ENCODE measurements at places on chromosomes 1 and 21.
A peak's percentile ranks its signal among the peaks of the same experiment; 100 is the strongest.

- DNase-seq = peak; percentile 83
These were observed 203.0 kb downstream of the TOMM20 start for GRCh38 chr1:234925440-234926263.

DNA sequence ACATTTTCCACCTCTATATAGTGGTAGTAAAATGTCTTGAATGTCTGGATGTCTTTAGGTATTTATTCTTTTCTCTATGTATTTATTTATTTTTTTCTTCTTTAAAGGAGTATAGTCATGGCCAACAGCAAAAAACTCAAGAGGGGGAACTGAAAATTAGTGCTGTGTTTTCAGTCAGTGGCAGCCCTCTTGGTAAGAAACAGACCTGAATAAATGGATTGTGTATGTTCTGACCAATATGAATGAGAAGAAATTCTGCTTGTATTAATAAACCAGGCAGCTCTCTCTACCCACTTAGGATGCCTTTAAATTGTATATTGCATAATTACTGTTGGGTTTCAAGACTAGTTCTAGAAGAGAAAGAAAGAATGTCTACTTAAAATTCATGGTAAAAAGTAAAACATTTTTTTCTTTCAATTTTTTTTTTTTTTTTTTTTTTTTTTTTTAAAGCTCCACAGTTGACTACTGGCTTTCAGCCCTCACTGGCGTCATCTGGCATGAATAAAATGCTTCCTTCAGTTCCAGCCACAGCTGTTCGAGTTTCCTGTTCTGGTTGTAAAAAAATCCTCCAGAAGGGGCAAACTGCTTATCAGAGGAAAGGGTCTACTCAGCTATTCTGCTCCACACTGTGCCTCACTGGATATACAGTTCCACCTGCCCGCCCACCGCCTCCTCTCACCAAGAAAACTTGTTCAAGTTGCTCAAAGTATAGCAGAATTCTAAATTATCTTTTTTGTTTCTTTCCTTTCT, 101.6 kb downstream of the ZMYM4 start:
- DNase-seq = no peak

DNA sequence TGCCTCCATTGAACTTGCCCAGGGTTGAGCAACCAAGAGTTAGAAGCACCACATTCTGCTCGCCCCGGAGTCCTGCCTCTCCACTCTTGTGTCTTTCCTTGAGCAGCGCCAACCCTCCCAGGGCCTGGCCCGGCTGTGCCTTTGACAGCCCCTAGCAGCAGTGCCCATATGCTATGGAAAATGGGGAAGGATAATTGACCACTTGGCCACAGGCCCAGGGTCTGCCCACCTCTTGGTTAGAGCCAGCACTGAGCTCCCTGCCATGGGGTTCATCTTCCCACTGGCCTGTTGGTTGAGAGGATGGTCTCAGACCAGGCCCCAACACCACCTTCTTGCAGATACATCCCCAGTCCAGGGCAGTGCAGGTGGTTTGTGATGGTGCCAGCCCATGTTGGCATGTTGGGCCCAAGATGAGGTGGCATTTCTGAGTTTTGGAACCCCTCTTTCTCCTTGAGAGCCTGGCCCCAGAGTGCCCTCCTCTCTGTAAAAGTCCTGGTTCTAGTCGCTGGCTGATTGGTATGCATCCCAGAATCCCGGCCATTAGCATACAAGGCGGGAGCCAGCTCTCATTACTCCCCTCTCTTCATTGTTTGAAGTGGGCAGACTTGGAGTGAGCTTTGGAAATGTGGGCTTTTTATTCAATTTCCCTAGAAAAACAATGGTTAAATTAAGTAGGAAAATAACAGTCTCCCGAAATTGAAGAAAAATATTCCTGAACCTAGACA, 7.6 kb downstream of the ARHGEF10L start:
- no peak for DNase-seq

DNA sequence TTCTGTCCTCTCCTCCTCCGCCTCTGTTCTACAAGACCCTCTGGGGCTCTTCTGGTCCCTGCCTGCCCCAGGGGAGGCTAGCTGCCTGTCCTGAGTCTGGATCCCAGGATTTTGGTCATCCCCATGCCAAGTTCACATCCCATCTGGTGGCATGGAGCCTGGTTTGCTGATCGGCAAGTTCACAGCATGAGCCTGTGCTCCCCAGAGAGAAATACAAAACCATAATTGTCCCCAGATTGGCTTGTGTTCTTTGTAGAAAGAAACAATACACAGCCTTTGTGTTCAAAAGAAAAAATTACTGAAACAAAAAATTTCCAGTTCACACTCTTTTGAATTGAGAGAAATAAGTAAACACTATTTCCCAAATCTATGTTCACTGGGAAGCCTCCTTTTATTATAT, 149.4 kb upstream of the ZC3H12A start:
- no peak for DNase-seq

DNA sequence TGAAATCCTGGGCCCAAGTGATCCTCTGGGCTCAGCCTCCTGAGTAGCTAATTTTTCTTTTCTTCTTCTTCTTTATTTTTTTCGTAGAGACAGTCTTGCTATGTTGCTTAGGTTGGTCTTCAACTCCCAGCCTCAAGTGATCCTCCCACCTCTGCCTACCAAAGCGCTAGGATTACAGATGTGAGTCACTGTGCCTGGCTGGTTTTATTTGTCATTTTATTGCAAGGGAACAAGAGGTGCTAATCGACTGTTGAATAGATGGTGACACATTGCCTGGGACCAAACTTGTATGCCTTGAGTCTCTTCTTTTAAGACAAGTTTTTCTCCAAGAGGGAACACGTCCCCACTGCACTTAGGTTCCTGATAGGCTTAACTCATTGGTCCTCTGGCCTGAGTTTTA, 20.0 kb upstream of the KLHDC8A start:
- DNase-seq = no peak

GRCh38 chr1:85575363-85575995, 5.1 kb upstream of the CCN1 start:
- no peak for DNase-seq

- DNase-seq = no peak
These were observed 24.8 kb downstream of the RAB4A start for GRCh38 chr1:229295745-229296144.

GRCh38 chr1:79737193-79737592, 730.7 kb upstream of the ADGRL4 start:
- no peak for DNase-seq

GRCh38 chr1:94017155-94017829, 103.7 kb downstream of the ABCA4 start:
- no peak for DNase-seq

DNA sequence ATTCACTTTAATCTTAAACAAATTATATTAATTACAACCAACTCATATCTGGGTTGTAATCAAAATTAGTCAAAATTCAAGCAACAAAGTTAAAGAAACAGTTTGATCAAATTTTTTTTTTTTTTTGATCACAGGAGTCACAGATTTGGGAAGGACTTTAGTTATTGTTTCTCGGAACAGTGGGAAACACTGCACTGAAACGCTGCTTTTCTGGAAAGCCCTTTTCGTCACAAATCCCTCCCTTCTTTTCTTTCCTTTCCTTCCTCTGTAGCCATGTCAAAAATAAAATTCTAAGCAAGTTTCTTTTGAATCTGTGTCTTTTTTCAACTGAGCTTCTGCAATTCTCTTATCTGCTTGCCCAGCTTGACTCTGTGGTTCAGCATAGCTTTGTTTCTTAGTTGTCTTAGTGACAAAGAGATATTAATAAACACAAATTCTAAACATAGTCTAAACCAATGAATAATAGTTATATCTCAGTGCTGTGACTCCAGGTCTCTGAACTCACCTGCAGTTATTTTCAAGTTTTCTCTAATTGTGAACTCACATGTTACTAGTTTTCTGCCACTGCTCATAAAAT, 53.8 kb downstream of the PTGS2 start:
- no peak for DNase-seq

- no peak for DNase-seq
These were observed 55.3 kb upstream of the SIM2 start for GRCh38 chr21:36643374-36644250.

GRCh38 chr1:248421384-248421783, 18.5 kb downstream of the OR2T1 start:
- DNase-seq = no peak

- no peak for DNase-seq
These were observed 19.1 kb downstream of the OLFML3 start for GRCh38 chr1:113998361-113998760.

DNA sequence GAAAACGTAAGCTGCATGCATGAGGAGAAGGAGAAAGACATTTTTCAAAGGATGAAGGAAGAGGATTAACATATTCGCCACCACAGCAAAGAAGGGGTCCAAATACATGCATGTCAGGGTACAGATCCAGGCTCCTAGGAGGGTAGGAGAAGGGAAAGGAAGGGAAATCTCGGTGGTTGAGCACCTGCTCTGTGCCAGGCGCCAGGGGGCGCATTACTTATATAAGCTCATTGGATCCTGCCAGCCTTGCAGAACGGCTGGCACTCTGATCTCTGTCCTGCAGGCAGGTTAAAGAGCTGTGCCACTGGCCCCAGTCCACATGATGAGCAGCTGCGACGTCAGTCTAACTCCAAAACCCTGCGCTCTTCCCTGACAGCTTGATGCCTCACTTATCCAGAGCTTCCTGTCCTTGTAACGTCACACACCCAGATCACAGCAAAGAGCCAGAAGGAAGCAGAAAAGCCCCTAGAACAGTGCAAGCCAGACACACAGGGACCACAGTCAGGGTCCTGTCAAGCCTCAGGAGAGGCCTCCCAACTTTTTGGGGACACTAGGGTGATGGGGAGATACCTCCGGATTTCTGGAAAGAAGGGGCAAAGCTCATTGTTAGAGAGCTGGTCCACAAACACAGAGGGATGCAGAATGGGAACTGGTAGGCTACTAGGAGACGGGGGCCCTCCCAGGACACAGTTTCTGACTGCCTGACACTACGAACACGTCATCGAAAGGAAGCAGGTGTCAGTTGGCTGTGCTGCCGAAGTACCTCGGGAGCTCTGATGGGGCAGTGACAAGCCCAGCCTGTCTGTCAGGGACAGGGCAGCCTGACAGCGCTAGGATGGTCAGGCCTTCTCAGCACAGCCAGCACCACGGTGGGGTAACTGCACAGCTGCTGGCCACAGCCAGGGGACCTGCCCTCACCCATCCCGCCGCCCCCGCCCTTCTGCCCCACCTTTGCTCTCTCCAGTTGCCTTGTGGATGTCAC, 99.1 kb downstream of the BEND5 start:
- no peak for DNase-seq

DNA sequence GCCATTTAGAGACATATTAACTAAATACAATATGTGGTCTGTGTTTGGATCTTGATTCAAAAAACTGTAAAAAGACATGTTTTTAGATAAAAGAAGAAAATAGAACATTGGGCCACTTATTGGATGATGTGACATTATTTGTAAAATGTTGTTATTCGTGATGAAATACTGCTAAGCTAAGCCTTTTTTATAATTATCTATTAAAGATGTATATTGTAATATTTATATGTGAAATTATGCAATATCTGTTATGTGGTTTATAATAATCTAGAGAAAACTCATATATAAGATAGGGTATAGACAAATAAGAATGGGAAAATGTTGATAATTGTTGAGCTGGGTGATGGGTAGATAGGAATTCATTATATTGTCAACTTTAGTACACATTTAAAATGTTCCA, 82.0 kb upstream of the RGS1 start:
- no peak for DNase-seq

GRCh38 chr1:165053351-165053750, 303.2 kb downstream of the LMX1A start:
- DNase-seq = no peak

GRCh38 chr1:175597969-175598765, 145.2 kb downstream of the TNR start:
- no peak for DNase-seq

DNA sequence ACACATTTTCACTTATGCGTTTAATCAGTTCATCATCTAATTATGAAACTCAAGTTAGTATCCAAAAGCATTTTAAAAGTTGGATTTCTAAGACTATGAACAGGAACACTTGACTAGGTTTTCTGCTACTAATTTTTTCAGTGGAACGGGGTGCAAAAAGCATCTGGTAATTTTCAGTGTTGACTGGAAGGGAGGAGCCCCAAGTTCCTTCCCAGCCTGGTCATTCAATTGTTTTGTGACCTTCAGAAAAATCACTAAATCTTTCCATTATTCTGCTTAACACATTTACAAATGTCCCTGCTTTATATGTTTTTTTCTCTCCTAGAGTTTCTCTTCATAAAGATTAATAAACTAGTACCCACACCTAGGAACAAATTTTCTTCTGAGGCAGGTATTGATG, 6.0 kb upstream of the ADGRL4 start:
- DNase-seq = no peak

DNA sequence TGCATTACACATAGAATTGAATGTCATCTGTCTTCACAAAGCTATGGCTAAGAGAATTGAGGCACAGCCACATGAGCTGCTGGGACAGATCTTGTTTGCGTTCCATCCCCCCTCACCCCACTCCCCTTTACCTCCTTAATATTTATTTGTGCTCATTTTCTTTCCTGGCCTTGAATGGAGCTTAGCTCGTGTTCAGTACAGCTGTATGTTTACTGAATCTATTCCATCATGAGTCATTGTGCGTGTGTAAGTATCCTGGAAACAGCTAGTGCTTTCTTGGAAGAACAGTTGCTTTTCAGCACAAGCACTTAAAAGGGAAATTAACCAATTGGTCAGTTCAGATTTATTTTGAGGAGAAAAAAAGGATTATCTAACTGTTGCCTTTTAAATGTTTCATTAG, 14.7 kb downstream of the PROX1 start:
- no peak for DNase-seq

- no peak for DNase-seq
These were observed 397.9 kb upstream of the NR5A2 start for GRCh38 chr1:199629624-199630023.

DNA sequence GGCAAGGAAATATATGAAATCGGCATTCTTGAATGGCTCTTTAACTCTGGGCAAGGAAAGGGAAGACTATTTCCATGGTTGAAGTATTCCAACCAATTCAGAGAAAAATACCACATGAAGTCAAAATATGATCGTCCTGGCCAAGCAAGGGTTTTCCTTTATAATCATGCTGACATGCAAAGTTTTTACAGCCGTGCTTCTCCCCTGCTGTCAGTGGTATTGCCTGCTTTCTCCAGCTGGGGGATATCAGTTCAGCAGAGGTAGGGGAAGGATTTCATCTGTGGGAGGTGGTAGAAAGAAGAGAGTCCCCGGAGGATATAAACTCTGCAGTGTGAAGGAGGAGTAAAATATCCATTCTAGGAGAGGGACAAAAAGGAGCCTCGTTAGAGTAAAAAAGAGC, 322.8 kb downstream of the PAPPA2 start:
- DNase-seq = no peak

- no peak for DNase-seq
These were observed 299.8 kb upstream of the USP25 start for GRCh38 chr21:15430023-15430422.

DNA sequence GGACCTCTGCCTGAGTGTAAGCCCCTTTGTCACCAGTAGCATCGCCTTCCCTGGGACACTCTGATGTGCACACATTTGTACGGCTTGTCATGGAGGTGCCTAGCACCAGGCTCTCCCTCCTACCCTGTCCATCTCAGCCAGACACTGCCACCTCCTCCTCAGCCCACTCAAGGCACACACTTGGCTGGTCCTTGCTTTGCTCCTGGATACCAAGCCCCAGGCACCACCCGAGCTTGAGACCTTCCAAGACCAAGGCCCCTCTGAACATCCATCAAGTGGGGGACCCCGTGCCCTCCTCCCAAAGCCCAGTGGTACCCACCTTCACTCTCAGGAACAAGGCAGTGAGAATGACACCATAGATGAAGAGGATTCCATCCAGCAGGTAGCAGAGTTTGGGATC, 78.0 kb downstream of the CD247 start:
- peak; percentile 64 for DNase-seq

GRCh38 chr1:156439777-156440183, 60.8 kb downstream of the MEF2D start:
- no peak for DNase-seq
